Naive thymus-derived CD4-positive, alpha-beta T cell (primary cell): ENCODE measurements at places on chromosomes 4 and X.

GRCh38 chr4:37338972-37339371 is 94.4 kb downstream of the NWD2 start:
- DNase-seq = no peak

DNA sequence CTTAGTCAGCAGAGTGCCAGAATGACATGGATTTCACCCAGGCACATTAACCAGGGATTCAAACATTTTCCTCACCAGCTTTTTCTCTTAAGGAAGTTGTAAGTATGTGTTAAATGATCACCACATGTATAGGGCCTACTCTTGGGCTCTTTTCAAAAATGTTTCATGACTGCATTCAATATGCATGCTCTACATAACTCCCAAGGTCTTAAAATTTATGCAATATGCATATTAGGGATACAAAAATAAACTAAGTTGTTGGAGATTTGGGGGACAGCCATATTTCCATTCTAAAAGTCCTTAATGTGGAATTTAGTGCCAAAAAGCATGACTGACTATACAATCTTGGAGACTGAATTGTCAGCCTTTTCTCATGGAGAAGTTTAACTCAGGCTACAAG is 25.0 kb upstream of the TRPC5OS start:
- DNase-seq = no peak

DNA sequence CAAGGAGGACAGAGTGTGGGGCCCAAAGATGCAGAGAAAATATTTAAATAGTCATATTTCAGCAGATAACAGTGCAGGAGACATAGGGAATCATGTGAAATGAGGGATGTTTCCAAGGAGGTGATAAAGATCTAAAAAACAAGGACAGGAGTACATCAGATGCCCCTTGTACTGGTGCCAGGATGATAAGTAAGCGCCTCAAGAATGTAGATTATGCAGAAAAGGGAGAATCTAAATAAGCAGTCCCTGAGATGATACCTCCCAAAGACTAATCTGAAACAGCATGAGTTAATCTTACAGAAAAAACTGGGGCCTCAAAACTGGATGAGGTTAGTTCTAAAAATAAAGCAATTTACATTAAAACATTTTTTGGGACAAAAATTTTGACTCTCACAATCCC is 136.1 kb upstream of the WDFY3 start:
- no peak for DNase-seq

DNA sequence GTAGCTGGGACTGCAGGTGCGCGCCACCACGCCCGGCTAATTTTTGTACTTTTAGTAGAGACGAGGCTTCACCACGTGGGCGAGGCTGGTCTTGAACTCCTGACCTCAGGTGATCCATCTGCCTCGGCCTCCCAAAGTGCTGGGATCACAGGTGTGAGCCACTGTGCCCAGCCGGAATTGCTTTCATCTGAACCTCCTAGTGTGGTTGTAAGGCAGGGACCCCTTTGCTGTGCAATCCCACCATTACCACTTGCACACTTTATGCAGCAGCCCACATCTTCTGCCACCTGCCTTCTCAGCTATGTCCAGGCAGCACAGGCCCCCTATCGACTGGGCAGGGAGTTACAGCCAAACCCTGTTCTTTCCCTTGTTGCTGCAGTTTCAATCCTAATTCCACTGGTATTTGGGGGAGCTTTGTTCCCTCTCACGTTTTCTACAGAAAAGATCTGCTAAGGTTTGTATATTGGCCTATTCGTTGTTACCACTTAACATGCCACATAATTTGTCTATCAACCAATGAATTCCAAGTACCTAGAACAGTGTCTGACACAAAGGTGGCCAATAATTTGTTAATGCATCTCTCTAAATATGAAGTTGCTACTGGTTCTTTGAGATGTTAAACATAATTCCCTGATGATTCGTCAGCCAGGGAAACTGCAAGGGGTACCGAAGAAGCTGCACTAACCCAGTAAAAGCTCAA is 6.5 kb downstream of the RPL39 start:
- DNase-seq = peak; percentile 23

- no peak for DNase-seq
These were observed 81.7 kb downstream of the RELL1 start for GRCh38 chr4:37604461-37604860.

GRCh38 chr4:76896614-76897535 is 1.1 kb downstream of the SOWAHB start:
- DNase-seq = peak; percentile 29

DNA sequence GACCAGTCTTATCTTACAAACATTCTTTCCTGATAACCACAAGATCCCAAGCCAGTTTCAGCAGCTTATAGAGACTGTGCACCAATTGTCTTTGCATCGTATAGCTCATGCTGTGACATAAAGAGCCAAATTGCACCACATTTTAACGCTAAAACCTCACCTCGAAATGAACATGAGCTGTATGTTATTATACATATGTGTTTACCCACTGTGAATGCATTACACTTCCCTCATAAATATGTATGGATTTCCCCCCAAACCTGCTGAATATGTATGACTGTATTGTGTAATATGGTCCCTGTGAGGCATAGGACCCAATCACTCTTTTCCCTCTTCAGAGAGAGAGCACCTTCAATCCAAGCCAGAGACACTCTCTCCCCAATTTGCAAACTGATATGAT is 692.4 kb downstream of the NLGN4X start:
- DNase-seq = no peak

DNA sequence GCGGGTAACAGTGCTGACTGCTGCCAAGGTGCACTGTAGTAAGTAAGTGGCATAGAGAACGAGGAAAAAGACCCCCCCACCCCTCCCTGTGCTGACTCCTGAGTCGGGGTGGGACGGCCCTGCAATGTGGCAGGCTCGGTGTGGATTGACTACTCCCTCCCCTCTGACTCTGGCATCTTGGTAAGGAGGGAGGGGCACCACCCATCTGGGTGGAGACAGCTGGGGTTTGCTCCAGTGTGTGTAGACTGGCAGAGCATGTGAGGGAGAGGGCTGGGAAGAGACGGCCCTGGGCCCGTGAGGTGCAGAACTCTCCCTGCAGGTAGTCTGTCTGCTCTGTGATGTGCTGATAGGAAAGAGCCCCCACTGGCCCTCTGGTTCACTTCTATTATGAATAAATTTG is 31.0 kb downstream of the NSG1 start:
- DNase-seq = no peak
